Mucosa of descending colon (tissue), 3 donors: ENCODE measurements at places on chromosomes 1 and 21. TPM values are rescaled to one million over a fixed set of nuclear protein-coding genes. Genes with fewer than 3 reads are reported as not detected.

Gene AADACL3
- not detected for total RNA-seq

Gene C1orf159
- total RNA-seq: 25.3 TPM

Gene OLIG1
- not detected for total RNA-seq

Gene LRRC8B
- total RNA-seq: 11.6 TPM

Gene CD5L
- not detected for total RNA-seq

Gene PHGDH
- 32.9 TPM for total RNA-seq

Gene CFH
- 12.7 TPM for total RNA-seq

Gene ADAMTS5
- total RNA-seq: 5.5 TPM

Gene SLC39A1
- 66.7 TPM for total RNA-seq

Gene CACNA1S
- total RNA-seq: not detected

Gene MYBPH
- total RNA-seq: not detected

Gene RLF
- 11.0 TPM for total RNA-seq

Gene AK5
- total RNA-seq: 0.84 TPM

Gene MCOLN3
- total RNA-seq: 2.3 TPM

Gene NBPF4
- total RNA-seq: 0.35 TPM

Gene KISS1
- total RNA-seq: not detected

Gene NFIA
- 51.1 TPM for total RNA-seq

Gene ELAVL4
- total RNA-seq: 0.82 TPM

Gene PYHIN1
- 0.98 TPM for total RNA-seq

Gene FGR
- total RNA-seq: 5.3 TPM

Gene LAMC2
- total RNA-seq: 16.3 TPM

Gene CSMD2
- total RNA-seq: 0.28 TPM

Gene KIF26B
- 3.2 TPM for total RNA-seq

Gene SPRR1B
- not detected for total RNA-seq

Gene GJA5
- 7.7 TPM for total RNA-seq

Gene C1QC
- 189 TPM for total RNA-seq

Gene PLA2G2F
- total RNA-seq: 0.80 TPM

Gene HPDL
- 2.1 TPM for total RNA-seq

Gene KIAA1614
- 1.2 TPM for total RNA-seq

Gene SLAMF7
- total RNA-seq: 12.7 TPM

Gene C4BPB
- total RNA-seq: 4.4 TPM

Gene KCNQ4
- 1.3 TPM for total RNA-seq

Gene DNAJC28
- total RNA-seq: 3.0 TPM

Gene FAM110D
- total RNA-seq: 1.5 TPM

Gene SPRR2E
- not detected for total RNA-seq

Gene NID1
- 118 TPM for total RNA-seq

Gene KRTAP19-6
- total RNA-seq: not detected

Gene SELENBP1
- total RNA-seq: 2,582 TPM

Gene OLIG2
- total RNA-seq: not detected

Gene SLC22A15
- 2.0 TPM for total RNA-seq

Gene ATP1A2
- 2.6 TPM for total RNA-seq

Gene HSF2BP
- total RNA-seq: 0.32 TPM

Gene LCA5L
- total RNA-seq: 0.81 TPM

Gene FCGR3B
- 1.7 TPM for total RNA-seq

Gene CFHR3
- not detected for total RNA-seq

Gene FAM131C
- not detected for total RNA-seq

Gene ATP6V0B
- total RNA-seq: 116 TPM

Gene OR2T27
- total RNA-seq: not detected

Gene C1QTNF12
- 36.5 TPM for total RNA-seq

Gene TPTE
- not detected for total RNA-seq

Gene ZNF683
- 0.19 TPM for total RNA-seq

Gene ECM1
- 8.8 TPM for total RNA-seq
